ENCODE measurements at places on chromosomes 1 and 21.
A peak's percentile ranks its signal among the peaks of the same experiment; 100 is the strongest.

- DNase-seq, result no peak
These were observed 102.2 kb downstream of the NTMT2 start for GRCh38 chr1:170247751-170248521.

GRCh38 chr1:46039571-46040052 is 92.8 kb downstream of the PIK3R3 start:
- peak; percentile 41 for DNase-seq

- DNase-seq, result peak; percentile 69
These were observed 9.1 kb downstream of the TLR5 start for GRCh38 chr1:223133824-223134435.

GRCh38 chr21:25081096-25081495 is 526.2 kb downstream of the MRPL39 start:
- DNase-seq, result no peak

DNA sequence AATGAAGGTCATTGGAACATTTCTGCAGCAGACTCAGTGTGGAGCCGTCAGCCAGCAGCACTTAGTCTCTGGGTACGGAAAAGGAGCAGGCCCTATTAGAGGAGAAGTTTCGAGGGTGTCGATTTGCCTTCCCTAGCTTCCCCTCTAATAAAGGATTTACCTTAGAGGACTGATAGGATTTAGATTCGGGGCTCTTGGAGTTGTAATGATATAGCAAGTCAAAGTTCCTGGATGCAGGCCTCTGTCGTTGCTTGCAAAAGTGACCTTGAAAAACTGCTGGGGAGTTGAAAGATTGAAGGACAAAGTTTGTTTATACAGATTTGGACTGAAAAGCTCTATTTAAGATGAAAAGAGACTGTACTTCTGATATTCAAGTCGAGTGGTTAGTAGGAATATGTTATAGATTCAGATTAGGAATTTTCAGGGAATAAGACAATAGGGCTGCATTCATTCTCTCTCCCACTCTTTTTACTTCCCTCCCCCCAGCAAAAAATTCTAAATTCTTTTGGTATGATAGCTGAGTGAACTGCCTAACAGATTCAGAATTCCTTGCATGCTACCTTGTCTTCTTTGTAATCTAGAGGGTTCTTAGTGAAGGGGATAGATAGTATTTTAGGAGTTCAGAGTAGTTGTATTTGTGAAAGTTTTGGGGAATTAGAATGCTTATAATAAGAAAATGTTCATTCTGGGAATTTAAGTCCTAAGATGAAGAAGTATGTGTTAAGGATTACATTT is 19.2 kb downstream of the NFYC start:
- no peak for DNase-seq

- DNase-seq, result no peak
These were observed 4.4 kb downstream of the MIER1 start for GRCh38 chr1:66929146-66929688.

- DNase-seq, result no peak
These were observed 223.7 kb upstream of the AJAP1 start for GRCh38 chr1:4430406-4431365.

- no peak for DNase-seq
These were observed 74.2 kb upstream of the FOXD3 start for GRCh38 chr1:63248216-63248615.

- peak; percentile 45 for DNase-seq
These were observed 145.4 kb upstream of the KCTD3 start for GRCh38 chr1:215421744-215422143.

GRCh38 chr1:107647012-107647411 is 318.0 kb downstream of the VAV3 start:
- no peak for DNase-seq

DNA sequence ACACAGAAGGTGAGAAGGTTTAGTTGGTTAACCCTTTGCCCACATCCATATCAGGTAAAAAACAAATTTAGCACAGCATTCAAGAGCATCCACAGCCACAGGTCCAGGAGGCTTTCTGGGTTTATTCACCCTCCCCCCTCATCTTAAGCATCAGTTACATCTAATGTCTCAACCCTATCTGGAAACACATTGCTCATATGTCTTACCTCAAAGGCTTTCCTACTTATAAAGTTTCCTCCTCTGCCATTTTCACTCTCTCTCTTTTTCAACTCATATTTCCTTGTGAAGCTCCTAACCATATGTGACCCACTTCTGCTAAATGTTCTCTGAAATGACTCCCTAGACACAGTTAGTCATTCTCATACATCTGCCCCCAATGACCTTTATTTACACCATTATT is 47.9 kb upstream of the RUNX1 start:
- peak; percentile 50 for DNase-seq

GRCh38 chr1:8247811-8248436 is 70.0 kb upstream of the SLC45A1 start:
- no peak for DNase-seq

DNA sequence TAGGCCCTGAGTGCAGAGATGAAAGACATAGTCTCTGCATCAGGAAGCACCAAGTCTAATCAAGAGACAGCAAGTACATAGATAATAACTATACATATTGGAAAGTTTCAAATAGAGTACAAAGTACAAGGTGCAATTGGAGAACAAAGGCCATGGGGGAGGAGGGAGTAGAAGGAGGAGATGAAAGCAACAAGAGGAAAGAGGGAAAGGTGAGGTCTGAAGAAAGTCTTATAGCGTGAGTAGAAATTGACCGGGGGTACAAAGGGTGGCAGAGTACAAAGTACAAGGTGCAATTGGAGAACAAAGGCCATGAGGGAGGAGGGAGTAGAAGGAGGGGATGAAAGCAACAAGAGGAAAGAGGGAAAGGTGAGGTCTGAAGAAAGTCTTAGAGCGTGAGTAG is 244.2 kb upstream of the JUN start:
- DNase-seq, result no peak

GRCh38 chr21:36282568-36283230 is 37.3 kb upstream of the MORC3 start:
- DNase-seq, result peak; percentile 28

DNA sequence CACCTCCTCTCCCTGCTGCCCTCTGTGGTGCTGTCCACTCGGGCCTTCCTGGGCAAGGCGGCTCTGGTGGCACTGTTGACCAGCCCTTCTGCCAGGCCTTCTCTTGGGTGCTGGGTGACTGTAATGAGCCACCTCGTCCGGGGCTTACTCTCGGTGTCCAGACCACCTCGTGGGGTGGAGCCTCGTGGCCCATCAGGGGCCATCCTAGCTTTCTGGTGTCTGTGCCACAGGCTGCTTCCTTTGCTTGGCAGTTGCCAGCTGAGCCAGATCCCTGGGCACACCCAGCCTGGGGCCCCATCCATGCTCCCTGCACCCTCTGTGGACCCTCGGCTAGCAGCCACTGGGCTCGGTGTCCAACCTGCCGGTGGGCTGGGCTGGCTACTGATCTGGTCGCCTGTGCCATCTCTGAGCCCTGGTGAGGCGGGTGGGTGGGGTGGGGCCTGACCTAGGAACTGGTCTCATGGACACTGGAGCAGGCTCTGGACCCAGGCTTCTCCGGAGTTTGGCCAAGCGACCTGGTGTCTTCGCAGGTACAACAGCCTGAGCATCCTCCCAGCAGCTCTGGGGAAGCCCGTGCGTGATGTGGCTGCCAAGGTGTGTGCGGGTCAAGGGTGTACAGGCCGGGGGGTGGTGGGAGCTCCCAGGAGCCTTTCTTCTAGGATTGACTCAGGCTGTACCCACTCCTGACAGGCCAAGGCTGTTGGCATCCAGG is 1.4 kb downstream of the PRXL2B start:
- DNase-seq, result no peak

GRCh38 chr1:57986432-57986831 is 560.1 kb downstream of the OMA1 start:
- DNase-seq, result no peak

GRCh38 chr21:35885942-35886541 is 174.3 kb downstream of the SETD4 start:
- DNase-seq, result no peak

DNA sequence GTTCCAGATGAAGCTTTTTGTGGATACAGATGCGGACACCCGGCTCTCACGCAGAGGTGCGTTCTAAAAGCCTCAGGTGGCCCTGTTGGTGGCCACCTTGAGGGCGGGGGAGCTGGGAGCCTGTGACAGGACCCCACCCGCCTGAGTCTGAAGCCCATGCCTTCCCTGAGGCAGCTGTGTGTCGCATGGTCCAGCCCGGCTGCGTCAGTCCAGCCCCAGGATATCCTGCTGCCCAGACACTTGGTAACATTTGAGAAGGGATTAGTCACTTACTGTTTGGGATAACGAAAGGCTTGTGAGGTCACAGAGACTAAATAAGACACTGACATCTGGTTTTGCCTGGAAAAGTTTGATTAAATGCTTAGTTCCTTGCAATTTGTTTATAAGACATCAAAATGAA is 68.9 kb downstream of the UCK2 start:
- peak; percentile 96 for DNase-seq

- DNase-seq, result peak; percentile 22
These were observed 35.5 kb upstream of the ATP6V1G3 start for GRCh38 chr1:198575798-198576641.

DNA sequence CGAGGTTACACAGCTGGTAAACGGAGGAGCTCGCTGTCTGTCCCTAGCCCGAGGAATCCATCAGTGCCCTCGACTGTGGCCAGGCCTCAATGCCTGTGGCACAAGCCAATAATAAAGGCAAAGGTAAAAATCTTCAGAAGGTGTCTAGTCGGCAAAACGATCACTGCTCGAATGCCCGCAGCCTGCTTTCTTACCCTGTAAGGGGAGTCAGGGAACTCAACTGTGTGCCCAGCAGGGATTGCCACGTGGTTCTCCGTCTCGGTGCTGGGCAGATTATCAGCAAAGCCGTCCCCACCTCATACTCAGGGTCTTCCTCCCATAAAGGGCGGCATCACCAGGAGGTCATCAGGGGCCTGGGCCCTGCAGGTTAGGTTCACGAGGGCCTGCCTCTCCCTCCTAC is 103.4 kb downstream of the PAX7 start:
- no peak for DNase-seq

GRCh38 chr1:237258871-237259270 is 216.9 kb downstream of the RYR2 start:
- DNase-seq, result no peak

- DNase-seq, result peak; percentile 66
These were observed 2.0 kb upstream of the LIN28A start for GRCh38 chr1:26408604-26409003.

GRCh38 chr1:173427146-173428054 is 49.7 kb upstream of the PRDX6 start:
- no peak for DNase-seq

- no peak for DNase-seq
These were observed 155.4 kb downstream of the DHRS3 start for GRCh38 chr1:12462586-12462985.

GRCh38 chr1:63943393-63943792 is 169.6 kb downstream of the ROR1 start:
- no peak for DNase-seq

GRCh38 chr1:230415405-230416132 is 10.6 kb downstream of the PGBD5 start:
- no peak for DNase-seq

DNA sequence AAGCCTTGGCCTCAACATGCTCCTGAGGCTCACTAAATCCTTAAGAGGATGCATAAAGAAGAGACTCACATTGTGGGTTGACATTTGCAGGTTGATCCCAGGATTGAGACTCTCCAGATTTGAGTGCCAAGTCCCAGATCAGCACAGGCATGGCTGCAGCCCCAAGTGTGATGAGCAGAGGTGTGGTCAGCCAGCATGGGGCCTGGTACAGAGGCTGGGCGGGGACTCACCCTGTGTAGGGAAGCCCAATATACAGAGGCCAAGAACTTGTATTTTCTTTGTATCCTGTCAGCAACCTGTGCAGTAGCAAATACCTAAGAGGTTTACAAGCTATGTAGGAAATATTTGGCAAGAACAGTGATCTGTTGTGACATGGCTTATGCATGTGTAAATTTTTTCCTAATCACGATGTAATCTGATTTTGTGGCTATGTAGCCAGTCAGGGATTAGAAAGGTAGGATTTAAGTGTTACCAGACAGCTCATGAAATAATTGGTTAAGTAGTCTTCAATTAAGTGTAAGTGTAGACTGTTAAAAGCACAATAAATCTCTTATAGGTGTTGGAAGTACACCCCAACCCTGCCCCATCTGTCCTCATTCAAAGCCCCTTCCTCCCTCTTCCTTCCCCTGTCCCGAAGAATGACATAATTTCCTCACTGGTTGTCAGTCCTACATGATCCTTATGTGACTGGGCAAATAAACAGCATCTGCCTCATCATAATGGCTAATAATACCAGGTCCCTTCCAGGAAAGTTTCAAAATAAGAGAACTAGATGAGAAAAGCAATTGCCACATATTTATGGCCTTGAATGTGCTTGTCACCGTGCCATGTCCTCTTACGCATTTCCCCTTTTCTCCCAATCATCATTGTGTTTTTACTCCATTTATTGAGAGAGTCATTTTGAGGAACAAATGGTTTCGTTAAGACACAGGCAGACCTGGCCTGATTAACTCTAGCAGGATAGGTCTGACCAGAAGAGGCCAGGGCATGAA is 120.9 kb downstream of the HLX start:
- peak; percentile 20 for DNase-seq

DNA sequence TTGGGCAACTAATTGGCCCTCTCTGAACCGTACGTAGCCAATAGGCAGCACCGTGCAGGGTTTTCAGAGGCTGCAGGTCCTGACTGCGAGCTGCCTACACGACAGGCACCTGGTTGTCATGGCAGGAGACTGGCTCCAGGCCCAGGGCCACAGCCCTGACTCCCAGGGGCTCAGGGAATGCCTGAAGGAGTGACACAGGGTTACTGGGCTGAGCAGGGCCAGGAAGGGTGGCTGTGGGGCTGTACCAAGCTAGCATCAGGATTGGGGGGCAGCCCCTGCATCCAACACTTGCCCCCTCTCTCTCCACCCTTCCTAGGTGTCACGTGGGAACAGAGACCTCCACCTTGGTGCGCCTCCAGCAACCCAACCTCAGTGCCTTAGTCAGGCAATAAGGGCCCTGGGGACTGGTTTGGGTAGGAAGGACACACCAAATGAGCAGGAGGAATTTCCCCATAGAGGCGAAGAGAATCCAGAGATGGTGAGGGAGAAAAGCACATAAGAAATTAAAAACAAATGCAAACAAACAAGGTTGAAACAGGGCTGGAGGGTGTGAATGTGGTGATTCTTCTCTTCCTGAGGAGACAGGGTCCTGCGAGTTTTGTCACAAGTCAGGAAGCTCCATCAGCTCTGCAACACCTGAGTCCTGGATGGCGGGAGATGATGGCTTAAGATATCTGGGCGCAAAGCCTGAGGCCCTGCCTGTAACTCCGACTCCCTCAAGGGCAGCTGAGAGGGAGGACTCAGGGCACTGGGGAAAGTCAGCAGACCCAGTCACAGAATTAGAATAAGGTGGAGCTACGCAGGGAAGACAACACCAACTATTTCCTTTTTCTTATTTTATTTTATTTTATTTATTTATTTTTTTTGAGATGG is 19.7 kb upstream of the RNU1-4 start:
- no peak for DNase-seq

- DNase-seq, result peak; percentile 32
These were observed 2.7 kb downstream of the LCE1F start for GRCh38 chr1:152777510-152778137.

DNA sequence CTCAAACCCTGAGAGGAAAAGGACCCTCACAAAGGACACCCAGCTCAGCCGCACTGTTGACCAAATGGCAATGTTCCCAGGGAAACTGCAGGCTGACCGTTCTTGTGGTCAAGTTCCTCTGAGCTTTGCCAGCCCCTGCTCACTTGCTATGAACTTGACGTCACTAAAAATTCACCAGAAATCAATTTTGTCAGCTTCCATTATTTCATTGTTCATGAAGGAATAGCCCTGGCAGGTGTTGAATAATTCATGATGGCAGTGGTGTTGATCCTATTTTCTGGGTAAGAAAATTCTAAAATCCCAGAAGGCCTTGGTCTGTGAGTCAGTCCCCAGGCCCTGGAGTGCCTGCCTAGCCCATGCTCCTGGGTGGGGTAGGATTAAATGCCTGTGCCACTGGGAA is 318.9 kb downstream of the ZNF326 start:
- DNase-seq, result no peak

GRCh38 chr1:46278807-46279206 is 24.6 kb downstream of the LRRC41 start:
- DNase-seq, result peak; percentile 72

Data from fibroblast of mammary gland (primary cell).